ENCODE measurements at places on chromosomes 5 and 9.

DNA sequence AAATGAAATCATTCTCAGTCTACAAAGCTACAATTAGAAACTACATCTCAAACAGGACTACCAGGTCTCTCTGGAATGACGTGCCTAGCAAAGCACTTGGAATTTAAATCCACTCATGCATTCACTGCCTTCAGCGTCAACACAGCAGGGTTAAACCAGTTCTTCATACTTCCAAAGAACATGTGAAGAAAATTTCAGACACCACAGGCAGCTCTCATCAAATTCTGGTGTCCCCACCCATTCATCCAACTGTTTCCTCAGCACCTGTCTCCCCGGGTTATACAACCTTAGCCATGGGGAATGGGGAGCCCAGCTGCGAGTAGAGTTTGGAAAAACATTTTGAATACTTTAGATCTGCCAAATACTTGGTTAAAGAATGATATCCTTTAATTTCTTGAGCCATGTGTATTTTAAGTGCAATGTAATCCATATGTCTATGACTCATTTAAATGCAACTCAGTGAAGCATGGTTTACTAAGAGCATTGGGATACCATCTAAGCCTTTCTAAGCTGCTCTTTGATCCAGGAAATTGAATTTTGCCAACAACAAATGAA, 17.5 kb downstream of the ADAM19 start:
- DNase-seq: no peak

DNA sequence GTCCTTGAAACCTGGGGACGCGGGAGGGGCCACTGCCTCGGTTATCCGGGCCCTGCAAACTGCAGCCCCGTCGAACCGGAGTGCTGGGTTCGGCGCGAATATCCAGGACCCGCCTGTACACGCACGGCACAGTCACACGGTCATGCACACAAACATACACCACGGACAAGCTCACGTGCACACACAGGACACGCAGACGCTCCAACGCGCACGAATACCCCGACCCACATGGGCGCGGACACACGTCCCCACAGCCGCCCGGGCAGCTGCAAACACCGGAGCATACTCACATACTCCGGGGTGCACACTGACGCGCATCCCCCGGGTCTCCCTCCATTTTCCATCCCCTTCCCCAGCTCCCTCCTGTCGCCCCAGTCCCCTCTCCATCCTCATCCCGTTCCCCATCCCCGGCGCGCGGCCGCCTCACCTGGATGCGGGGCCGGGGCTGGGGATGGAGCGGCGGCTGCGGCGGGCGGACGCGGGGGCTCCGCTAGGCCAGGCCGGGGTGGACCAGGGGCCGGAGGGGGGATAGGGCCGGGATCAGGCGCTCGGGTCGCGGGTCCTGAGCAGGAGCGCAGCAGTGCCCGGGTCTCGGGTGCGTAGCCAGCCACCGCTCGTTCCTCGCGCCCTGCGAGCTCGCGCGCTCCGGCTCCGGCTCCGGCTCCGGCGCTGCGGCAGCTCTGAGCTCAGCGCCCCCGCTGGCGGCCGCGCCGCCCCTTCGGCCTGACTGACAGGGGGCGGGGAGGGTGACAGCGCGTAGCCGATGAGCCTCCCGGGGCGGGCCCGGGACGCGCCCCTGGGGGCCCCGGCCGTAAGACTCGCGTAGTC, at the start of the genes EIF4E1B and SNCB:
Gene EIF4E1B (plus strand): TSS at position 823 of the 828 bp plus-strand sequence. CDS start 12,113 bp downstream, outside the sequence.
Gene SNCB (minus strand): TSS at position 682 of the 828 bp plus-strand sequence. CDS start 880 bp downstream, outside the sequence.
- DNase-seq: no peak

GRCh38 chr5:148382961-148383360, 797 bp upstream of the FBXO38 start:
- DNase-seq: no peak

GRCh38 chr9:108290839-108291585, 564.8 kb downstream of the ACTL7B start:
- DNase-seq: no peak

DNA sequence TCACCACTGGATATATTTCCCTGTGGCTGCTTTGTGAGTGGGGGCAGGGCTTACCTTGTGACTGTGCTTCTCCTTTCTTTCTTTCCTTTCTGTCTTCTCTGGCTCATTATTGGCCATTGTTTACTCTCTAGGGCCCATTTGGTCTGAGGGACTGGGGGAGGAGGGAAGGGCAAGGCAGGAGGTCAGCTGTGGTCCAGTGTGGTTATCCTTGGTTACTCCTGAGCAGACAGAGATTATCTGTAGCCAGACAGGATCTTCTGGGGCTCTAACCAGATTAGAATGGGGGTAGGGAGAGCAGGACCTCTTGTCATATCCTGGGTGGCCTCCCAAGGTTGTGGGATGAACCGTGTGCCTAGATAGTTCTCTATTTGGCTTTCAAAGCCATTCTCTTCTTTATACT, 71.2 kb downstream of the ANKRD55 start:
- no peak for DNase-seq

DNA sequence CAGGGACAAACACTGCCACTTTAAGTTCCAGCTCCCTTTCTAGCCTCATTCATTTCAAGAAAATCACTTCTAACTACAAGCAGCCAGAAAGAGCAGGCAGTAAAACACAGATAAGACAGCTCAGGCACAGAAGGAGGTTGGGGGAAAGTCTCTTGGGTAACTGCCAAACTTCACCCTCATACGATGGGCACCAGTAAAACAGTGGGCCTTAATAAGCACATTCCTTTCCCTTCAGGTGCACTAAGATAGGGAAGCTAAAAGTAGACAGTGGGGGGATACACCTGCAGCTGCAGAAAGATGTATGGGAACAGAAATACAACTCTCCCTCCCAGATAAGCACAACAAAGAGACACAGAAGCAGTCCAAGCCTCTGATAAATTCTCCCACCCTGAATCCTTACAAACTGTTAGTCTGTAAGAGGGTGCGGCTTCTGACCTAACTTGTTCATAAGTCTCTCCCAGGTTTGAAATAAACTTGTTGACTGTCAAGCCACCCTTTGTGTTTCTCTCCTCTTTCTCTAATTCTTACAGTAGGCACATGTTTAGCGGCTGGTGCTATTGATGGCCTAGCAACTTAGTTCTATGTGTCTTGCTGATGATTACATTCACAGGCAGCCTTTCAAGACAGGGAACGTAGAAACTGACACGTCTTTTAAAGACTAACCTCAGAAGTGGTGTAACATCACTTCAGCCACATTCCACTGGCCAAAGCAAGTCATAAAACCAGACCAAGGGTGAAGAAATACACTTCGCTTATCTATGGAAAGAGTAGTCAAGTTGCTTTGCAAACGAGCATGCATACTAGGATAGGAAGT, 6.8 kb upstream of the CKS2 start:
- DNase-seq: no peak

DNA sequence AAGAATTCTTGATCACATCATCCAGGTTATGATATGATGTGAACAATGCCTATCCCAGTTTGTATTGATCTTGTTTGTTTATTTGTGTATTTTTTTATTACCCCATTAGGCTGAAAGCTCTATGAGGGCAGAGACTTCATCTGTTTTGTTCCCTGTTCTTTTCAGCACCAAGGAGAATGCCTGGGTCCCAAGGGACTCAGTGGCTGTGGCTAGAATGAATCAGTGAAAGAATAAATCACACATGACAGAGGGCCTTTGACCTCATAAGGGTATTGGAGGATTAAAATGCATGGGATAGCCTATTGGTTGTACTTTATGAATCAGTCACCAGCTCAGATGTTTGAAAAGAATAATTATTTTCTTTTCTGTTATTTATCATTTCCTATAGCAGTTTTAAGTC, 292.2 kb downstream of the GAS1 start:
- DNase-seq: no peak

GRCh38 chr5:81825237-81825636, 74.3 kb upstream of the SSBP2 start:
- DNase-seq: no peak

DNA sequence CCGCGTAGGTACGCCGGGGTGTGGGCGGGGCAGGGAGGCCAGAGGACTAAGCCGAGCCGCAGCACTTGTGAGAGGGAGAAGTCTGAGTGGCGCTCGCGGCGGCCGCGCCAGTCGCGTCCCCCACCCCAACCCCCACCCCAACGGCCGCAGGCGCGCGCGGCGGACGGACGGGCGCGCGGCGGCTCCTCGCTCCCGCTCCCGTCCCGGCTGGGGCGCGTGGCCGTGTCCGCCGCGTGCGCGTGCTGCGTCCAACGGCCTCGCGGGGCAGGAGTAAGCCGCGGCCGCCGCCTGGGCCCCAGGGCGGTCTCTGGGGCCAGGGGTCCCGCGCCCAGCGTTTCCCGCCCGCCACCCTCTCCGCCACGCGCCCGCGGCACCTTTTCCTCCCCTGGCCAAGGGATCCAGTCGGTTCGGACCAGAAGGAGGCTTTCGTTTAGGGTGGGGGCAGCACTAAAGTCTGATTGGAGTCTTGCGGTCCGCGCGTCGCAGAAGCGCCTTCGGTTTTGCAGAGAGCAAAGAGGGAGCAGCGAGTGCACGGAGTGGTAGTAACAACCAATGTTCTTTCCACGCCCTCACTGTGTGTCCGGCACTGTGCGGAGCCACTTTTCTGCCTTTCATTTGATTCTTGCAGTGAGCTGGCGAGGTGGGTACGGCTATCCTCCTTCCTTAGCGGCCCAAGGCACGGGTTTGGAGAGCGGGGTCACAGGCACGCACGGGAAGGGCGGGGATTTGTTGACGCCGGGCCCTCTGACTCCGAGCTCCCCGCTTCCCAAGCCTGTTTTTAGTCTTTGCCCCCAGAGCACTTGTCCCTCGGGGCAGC, 483 bp downstream of the G3BP1 start:
- DNase-seq: no peak

- no peak for DNase-seq
Measured at GRCh38 chr9:37342493-37342892, 80.0 kb upstream of the GRHPR start.

All from esophagus squamous epithelium (tissue), 5 donors.